Activated T-helper 1 cell treated with anti-CD3 and anti-CD28 coated beads, Interleukin-2, amount 50 U/mL, for 16 hours (primary cell): ENCODE measurements at places on chromosomes 12 and 14.

DNA sequence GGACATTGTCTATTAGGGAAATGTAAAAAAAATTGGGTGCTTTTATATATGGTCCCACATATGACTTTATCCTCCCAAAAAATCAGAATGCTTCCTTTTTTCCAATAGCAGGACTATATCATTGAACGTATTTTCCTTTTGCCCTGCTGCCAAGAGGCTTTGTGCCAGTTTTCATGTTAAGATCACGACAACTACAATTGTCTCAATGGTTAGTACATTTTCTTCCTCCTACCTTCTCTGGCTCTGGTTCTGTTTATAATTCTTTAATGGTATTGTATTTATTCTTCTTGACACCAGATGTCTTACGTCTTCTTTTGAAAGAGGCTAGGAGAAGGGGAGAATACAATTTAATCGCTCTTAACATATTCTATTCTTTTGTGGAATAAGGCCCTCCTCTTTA lies 106.9 kb downstream of the ANO6 start:
- DNase-seq, result no peak

DNA sequence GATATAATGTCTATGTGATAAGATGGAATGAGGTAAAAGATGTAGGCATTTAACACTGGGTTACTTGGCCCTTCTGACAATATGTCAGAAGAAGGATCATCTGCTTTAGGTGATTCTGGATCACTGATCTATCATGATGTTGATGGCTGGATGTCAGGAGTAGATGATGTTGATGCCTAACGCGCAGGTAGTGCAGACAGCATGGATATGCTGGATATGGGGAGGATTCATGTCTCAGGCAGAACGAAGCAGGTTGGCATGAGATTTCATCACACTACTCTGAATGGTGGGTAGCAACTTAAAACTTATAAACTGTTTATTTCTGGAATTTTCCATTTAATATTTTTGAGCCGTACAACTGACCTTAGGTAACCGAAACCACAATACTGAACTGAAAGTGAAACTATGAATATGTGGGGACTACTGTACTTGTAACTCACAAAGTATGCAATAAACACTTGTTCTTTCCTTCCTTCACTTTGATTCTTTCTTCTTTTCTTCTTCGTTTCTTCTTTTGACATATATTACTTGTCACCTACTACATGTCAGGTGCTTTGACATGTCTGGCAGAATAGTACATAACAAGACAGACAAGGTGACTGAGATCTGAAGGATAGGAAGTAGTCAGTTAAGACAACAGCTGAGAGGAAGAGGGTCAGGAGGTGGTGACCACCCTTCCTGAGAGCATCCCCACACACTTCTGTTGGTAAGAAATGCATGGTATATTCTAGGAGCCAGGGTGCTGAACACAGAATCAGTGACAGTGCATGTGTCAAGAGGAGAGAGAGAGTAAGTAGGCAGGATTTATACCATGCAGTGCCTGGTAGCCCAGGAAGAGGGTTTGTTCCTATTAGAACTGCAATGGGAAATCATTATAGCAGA lies 238.8 kb downstream of the PPFIA2 start:
- DNase-seq, result no peak

- no peak for DNase-seq
These were observed 44.9 kb downstream of the FOS start for GRCh38 chr14:75323571-75323970.

DNA sequence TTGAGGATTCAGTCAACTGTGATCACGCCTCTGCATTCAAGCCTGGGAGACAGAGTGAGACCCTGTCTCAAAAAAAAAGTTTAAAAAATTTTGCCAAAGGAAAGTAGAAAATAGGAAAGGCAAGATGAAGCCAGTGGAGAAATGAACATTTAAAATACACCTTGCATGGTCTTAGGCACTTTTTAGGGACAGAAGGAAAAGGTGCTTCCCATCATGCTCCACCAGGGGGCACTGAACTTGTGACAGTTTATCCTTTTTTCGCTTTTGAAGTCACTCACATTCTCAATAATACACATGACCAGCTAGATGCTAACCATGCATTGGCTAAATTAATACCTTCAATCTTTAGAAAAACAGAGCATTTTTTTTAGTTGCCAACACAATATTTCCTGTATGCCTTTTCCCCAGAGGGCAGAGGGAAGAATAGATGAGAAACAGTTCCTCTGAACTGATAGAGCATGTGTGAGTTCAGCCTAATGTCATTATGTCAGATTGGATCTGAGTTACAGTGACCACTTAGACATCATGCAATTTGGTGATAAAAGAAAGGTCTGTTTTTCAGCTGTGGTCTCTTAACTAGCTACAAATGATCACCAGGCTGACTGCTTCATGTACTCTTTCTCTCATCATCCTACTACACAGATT lies 221.8 kb upstream of the SSTR1 start:
- DNase-seq, result no peak

DNA sequence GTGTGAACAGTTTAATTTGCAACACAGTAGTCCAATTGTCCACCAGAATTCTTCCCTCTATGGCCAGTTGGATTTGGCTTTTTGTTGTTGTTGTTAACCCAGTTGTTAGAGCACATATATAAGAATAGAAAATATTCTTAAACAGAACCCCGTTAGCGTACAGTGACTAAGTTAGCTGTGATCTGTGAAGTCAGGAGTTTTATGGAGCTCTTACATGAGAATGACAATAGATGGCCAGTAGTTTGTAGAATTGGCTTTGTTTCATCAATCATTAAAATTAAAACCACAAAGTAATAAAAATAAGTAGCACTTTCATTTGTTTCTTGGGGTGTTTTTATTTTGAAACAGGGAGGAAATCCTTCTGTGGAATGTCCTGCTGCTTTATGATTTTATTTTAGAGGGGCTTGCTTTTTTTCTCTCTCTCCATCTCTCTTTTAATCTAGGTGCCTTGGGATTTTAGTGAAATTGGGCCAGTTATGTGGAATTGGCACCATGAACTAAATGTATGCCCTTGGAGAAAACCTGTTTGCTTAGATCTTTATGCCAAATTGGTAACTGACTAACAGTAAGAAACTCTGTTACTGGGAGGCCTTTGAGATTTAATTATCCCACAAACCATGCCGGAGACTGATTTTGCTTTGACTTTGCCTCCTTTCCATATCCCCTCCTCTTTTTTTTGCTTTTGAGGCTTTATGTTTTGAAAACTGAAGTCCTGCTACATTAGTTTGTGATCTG lies 22.9 kb downstream of the FBXW8 start:
- DNase-seq, result no peak

- no peak for DNase-seq
These were observed 35.0 kb upstream of the NAV3 start for GRCh38 chr12:77795699-77796098.

DNA sequence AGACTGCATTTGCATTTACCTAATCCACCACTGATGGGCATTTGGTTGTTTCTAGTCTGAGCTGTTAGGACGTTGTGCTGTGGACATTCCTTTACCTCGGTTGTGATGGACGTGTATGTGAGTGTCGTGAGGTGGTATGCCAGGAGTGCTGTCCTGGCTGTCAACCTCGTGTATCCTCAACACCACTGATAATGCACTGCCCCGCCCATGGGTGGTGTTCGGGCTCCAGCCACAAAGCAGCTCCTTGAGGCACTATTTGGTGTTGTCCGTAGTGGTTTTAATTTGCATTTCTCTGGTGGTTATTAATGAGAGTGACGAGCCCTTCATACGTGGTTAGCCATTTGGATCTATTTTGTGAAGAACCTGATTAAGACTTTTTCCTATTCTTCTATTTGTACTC lies 87.6 kb downstream of the PPP2R5C start:
- no peak for DNase-seq

DNA sequence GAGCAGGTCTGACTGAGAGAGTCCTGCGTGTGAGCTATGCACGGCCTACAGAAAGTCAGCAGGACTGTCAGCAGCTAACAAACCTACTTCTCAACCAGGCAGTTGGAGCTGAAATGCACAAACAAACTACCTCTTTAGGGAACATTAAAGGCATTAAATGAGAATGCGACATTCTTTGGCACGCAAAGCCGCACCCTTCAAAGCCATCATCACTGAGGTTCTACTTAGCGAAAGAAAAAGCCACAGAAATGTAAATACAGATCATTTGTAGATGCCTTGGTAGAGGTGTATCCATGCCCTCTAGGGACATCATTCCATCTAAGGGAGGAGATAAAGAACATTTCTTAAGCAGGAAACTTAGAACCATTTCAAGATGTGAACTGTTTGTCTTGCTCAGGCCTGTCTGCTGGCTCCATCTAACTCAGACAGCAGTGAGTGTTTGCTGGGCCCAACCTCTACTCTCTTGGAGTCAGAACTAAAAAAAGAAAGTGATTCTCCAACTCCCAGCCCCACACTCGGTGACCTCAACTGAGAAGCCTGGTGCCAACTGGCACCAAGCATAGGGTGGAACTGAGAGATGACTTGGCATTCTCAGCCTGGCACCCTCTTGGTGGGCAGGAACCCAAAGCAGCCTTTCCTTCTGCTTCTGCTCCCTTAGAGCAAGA lies 63.5 kb upstream of the MBIP start:
- no peak for DNase-seq

GRCh38 chr12:87807086-87807485 lies 222.1 kb downstream of the C12orf50 start:
- DNase-seq, result no peak

DNA sequence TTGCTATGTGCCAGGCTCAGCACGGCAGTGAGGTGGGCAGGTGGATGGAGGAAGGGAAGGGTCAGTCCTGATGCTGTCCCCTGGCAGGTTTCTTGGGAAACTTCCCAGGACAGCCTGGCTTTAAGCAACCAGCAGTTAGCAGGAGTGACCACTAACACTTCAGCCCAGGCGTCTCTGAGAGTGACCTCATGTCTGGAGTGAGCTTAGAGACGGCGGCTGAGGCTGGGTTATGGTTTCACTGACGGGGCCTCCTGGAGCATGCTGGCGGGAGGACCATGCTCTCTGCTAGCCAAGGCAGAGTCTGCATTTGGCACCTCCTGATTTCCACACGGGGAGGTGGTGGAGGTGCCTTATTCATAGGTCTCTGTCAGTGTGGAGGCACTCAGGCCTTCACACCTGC lies 2.5 kb downstream of the HHIPL1 start:
- DNase-seq, result no peak

DNA sequence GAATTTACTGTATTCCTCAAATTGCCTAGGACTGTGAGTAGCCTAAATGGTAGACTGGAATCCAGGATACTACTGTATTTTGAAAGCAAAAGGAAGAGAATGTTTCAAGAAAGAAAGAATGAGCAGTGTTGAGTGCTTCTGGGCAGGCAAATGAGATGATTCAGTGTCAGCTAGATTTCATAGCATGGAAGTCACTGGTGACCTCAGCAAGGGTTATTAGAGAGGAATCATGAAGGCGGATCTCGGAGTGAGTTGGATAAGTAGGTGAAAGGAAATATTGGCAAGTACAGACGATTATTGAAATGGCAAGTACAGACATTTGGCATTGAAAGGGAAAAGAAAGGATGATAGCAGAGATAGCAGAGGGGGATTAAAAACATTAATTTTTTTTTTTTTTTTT lies 27.1 kb downstream of the VRK1 start:
- no peak for DNase-seq

DNA sequence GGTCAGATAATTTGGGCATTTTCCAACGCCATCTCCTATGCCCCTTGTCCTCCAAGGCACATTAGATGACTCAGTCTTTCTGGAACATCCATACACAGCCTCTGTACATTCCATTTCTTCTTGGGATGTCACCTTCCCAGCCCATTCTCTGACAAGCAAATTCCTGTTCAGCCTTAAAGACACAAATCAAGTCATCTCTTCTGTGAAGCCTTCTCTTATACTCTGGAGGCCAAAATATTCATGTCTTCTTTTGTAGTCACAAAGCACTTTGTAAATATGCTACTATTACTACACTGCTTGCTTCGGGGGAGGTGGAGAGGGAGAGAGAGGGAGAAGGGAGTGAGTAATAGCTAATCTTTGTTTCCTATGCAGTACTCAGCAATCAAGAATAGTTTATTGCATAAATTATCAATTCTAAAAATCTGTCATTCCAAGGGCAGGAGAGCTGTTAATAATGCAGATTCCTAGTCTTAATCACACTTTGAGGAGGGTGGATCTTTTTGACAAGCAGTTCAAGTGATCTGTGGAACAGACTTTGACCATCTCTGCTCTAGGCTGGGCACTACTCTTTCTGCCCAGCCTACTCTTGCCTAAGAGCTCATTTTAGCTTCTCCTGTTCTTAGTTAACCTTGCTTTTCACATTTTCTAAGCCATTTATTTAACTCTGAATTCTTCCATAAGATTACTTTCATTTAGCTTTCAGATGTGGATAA lies 27.9 kb downstream of the KCNMB4 start:
- DNase-seq, result no peak
